Breast epithelium (tissue), 4 donors: ENCODE measurements at places on chromosomes 16 and 17. TPM values are rescaled to one million over a fixed set of nuclear protein-coding genes. Genes with fewer than 3 reads are reported as not detected.

GRCh38 chr16:73683804-73684203 lies 612.8 kb upstream of the PSMD7 start:
- no peak overlapping the region for H3K27ac ChIP-seq
- H3K4me1 ChIP-seq: no peaks in the 10 kb centered on the region
- H3K4me3 ChIP-seq: no peak overlapping the region
- H3K36me3 ChIP-seq: no peaks in the 10 kb centered on the region
- no peak for DNase-seq

- no peaks in the 10 kb centered on the region for H3K36me3 ChIP-seq
- H3K4me1 ChIP-seq: no peaks in the 10 kb centered on the region
- H3K4me3 ChIP-seq: no peak overlapping the region
- H3K27ac ChIP-seq: no peak overlapping the region
Observed at GRCh38 chr16:1217526-1217925, 7.5 kb downstream of the TPSG1 start.

- peak overlapping the region; percentile 78 for H3K27ac ChIP-seq
- H3K27me3 ChIP-seq: no peaks in the 10 kb centered on the region
- DNase-seq: no peak
- no peaks in the 10 kb centered on the region for H3K4me1 ChIP-seq
- no peaks in the 10 kb centered on the region for H3K36me3 ChIP-seq
Observed at GRCh38 chr17:50346313-50347116, 589 bp downstream of the XYLT2 start.

DNA sequence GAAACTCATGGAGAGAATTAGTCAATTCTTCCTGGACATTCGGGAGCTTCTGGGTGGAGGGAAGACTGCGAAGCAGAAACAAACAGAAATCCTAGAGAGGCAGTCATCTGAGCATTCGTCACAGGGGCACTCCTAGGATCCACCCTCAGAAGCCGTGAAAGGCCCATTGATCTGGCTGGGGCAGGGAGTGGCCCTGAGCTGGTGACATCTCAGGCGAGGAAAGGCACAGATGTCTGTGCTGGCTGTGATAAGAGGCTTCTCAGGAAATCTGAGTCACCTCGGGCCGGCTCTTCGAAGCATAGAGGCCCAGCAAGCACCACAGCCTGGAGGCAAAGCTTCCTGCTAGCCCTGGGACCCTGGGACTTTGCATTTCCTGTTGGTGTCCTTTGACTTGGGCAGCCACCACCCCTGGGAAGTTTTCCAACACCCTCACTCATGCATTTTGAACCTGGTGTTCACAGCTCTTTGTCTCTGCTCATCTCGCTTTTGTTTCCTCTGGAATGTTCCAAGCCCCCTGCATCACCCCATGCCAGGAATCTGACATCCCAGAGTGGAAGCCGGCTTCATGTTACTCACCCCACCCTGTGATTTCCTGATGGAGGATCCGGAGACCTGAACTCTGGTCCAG lies 23.3 kb upstream of the CDRT4 start:
- no peaks in the 10 kb centered on the region for H3K36me3 ChIP-seq
- DNase-seq: no peak
- no peaks in the 10 kb centered on the region for H3K4me1 ChIP-seq
- H3K27ac ChIP-seq: peak overlapping the region; percentile 66
- H3K27me3 ChIP-seq: no peaks in the 10 kb centered on the region
- no peak overlapping the region for H3K4me3 ChIP-seq

GRCh38 chr17:37828651-37829124 lies 83.8 kb upstream of the HNF1B start:
- H3K4me1 ChIP-seq: no peaks in the 10 kb centered on the region
- H3K4me3 ChIP-seq: no peak overlapping the region
- H3K27ac ChIP-seq: no peak overlapping the region
- no peaks in the 10 kb centered on the region for H3K27me3 ChIP-seq

GRCh38 chr17:43737722-43738121 lies 20.9 kb downstream of the SOST start:
- no peak overlapping the region for H3K27ac ChIP-seq
- no peak for DNase-seq
- no peaks in the 10 kb centered on the region for H3K36me3 ChIP-seq
- H3K27me3 ChIP-seq: no peaks in the 10 kb centered on the region
- H3K4me1 ChIP-seq: no peaks in the 10 kb centered on the region

- H3K27me3 ChIP-seq: no peaks in the 10 kb centered on the region
- no peak overlapping the region for H3K4me3 ChIP-seq
- H3K27ac ChIP-seq: peak overlapping the region; percentile 96
- no peaks in the 10 kb centered on the region for H3K36me3 ChIP-seq
Observed at GRCh38 chr17:40522250-40522960, 21.0 kb upstream of the TNS4 start.

DNA sequence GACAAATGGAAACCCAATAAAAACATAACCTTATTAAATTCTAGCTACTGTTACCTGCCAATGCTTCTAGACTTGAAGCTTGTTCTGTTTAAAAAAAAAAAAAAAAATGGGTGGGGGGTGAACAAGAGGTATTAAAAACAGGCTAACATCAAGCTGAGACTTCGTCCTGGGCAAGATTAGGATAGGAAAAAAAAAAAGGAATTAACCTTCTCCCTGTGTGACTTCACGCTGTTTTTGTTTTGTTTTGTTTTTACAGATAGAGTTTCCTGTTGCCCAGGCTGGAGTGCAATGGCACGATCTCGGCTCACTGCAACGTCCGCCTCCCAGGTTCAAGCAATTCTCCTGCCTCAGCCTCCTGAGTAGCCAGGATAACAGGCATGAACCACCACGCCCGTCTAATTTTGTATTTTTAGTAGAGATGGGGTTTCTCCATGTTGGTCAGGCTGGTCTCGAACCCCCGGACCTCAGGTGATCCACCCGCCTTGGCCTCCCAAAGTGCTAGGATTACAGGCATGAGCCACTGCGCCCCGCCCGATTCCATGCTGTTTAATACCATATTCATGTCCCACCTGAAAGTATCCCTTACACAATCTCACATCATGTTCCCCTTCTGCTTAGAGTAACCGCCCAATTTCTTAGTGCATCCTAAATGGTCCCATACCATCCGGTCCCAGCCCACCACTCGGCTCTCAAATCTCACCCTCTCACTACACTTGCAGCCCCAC lies 2.2 kb downstream of the USP31 start:
- no peaks in the 10 kb centered on the region for H3K27me3 ChIP-seq
- H3K4me3 ChIP-seq: peak overlapping the region; percentile 73
- H3K4me1 ChIP-seq: no peaks in the 10 kb centered on the region

DNA sequence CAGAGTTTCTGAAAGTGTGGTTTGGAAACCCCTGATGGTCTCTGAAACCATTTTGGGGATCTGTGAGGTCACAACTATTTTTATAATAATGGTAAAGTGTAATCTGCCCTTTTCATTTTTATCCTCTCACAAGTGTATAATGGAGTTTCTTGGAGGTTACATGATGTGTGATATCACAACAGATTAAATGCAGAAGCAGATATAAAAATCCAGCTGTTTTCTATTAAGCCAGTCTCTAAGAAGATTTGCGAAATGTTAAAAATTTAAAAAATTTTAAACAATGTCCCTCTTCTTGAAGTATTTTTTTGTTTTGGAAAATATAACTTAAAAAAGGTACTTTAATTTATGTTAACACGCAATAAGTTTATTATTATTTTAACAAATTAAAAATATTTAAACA lies 48.7 kb downstream of the RPGRIP1L start:
- no peaks in the 10 kb centered on the region for H3K27me3 ChIP-seq
- no peak overlapping the region for H3K4me3 ChIP-seq
- H3K27ac ChIP-seq: no peak overlapping the region
- no peaks in the 10 kb centered on the region for H3K36me3 ChIP-seq
- no peaks in the 10 kb centered on the region for H3K4me1 ChIP-seq

DNA sequence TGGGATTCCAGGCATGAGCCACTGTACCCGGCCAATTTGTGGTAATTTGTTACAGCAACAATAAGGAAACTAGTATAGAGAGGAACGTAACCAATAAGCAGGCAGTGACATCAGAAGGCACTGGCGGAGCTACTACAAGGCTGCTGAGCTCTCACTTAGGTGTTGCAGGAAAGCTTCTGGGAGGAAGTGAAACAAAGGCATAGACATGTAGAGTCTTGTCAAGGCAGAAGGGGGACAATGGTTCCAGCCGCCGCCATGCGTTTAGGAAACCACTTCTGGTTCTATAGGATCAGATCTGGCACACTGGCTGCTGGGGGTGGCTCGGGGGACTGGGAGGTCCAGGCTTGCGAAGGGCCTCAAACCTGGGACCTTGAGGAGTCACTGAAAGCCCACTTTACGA lies 9.4 kb upstream of the CPSF4L start:
- no peak for DNase-seq
- no peaks in the 10 kb centered on the region for H3K27me3 ChIP-seq

GRCh38 chr17:4332296-4332970 lies 34.0 kb downstream of the UBE2G1 start:
- no peak for DNase-seq
- H3K36me3 ChIP-seq: no peaks in the 10 kb centered on the region
- H3K27ac ChIP-seq: no peak overlapping the region
- H3K4me1 ChIP-seq: peaks cover 14% of the 10 kb centered on the region

GRCh38 chr17:76793775-76794174 lies 55.9 kb downstream of the MFSD11 start:
- H3K27ac ChIP-seq: no peak overlapping the region
- H3K36me3 ChIP-seq: no peaks in the 10 kb centered on the region
- no peak for DNase-seq
- H3K4me1 ChIP-seq: no peaks in the 10 kb centered on the region
- no peak overlapping the region for H3K4me3 ChIP-seq

- peaks cover 12% of the 10 kb centered on the region for H3K4me1 ChIP-seq
- H3K36me3 ChIP-seq: no peaks in the 10 kb centered on the region
- peaks cover 22% of the 10 kb centered on the region for H3K27me3 ChIP-seq
Observed at GRCh38 chr16:89922477-89922883, 662 bp upstream of the TUBB3 start.

HS3ST6 gene
- total RNA-seq: not detected

PRSS33 gene
- not detected for total RNA-seq

GLYR1 gene
- 58.1 TPM for total RNA-seq

TAX1BP3 gene
- total RNA-seq: 134 TPM

FAM83G gene
- total RNA-seq: 1.8 TPM
